ENCODE measurements at places on chromosomes 3 and 15.
A peak's percentile ranks its signal among the peaks of the same experiment; 100 is the strongest.

DNA sequence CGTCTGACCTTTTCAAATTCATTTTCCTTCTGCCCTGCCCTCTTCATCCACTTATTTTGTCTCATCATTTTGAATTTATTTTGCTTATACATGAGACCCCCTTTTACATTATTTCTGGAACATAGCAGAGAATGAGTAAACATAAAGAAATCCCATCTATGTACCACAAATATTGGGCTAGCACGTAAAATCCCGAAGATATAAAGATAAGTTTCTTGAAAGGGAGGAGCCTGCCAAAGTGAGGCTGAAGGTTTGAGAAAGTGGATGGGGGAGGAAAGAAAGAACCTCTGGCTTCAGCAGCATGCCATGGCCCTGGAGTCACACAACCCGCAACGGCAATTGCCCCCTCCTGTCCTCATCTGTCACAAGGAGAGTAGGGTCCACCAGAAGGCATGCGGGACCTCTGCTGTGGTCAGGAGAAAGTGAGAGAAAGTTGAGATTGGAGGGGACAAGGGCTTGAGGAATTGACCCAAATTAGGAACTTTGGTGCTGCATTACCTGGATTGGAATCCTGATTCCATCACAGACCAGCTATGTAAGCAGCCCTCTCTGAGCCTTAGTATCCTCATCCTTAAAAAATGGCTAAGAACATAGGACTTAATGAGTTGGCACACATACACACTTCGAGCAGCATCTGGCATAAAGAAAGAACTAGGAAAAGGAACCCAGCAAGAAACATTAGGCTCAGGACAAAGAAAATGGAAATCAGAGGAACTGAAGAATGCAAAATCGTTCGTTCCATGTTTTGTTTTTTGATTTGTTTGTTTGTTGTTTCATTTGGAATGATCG, 53.7 kb upstream of the GYG1 start:
- no peak for DNase-seq

DNA sequence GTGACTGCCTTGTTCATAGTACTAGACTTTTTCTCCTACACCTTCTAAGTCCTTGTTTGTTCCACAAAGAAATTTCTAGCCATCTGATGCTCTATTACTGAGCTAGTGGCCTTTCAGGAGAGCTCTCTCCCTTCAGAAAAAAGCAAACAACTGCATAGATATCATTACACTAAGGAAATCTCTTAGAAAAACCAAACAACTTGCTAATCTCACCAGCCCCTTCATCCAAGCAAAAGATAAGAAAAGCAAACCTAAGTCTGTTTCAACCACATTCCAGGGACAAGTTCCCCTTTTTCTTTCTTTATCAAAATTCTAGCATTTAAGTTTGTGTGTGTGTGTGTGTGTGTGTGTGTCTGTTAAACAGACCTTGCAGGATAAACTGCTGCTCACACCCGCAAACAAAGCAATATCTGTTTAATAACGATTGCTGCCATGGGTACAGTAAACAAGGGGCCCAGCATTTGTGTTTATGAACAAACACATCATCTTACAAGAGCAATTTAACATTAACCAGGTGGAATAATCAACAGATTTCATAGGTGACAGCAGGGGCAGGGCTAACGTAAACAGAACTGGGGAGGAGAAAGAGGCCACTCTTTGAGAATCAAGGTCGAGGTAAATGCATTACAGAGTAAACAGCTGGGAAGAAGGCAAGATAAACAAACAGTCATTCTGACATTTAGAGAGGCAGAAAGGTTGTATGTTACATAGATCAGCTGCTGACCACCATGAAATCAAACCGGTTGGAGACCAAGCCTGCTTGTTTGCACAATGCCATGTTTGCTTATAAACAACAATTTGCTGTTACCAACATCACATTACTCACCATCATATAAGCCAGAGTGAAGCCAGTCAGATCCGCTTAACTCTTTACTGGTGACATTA, 375.1 kb downstream of the FOXP1 start:
- no peak for DNase-seq

- no peak for DNase-seq
Observed at GRCh38 chr3:110419096-110419495, 652.5 kb upstream of the NECTIN3 start.

DNA sequence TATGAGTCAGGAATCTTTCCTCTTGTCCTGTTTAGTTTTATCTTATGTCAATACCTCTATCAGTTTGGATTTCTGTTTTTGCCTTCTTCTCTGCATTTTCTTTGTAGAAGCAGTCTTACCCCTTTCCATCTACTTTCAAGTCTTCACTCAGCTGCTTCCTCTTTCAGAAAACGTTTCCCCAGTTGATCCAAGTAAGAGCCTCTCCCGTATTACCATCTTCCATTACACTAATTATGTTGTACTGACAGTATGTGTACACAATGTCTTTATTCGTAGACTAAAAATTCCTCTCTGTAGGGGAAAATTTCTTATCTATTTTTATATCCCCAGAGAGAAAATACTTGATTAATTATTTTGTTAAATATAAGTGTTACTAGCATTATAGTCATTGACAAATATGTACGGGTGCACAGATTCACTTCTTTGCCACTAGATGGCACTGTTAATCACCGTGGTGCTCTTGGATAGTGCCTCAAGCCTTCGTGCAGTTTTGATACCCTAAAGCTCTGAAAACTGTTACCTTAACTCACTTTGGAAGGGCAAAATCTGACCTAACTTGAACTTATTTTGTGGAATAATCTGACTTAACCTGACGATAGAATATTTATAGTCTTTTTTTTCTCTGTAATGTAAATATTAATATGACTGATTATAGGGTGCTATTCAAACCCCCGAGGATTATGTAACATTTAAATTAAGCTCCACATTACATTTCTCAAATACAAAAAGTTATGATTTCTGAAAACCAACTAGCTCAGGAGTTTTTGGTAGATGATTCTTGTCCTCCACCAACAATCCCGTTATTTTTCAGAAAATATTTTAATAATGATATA, 74.2 kb upstream of the POU1F1 start:
- DNase-seq: peak; percentile 7

DNA sequence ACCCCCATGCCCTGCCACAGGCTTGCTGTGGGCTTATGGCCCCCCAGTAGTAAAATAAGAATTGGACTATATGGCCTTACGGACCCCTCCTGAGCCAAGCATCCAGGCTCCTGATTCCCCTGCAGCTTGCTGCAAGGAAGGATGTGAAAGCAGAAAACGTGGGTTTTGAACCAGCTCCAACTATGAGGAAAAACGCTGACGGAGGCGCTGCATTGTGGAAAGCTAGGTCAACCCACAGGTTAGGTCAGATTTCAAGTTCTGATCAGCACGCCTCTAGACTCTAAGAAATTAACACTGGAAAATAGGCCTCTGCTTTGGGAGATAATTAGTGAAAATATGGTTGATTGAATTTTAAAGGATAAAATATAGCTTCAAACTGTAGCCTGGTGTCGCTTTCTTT, 195.4 kb upstream of the HES1 start:
- DNase-seq: no peak

DNA sequence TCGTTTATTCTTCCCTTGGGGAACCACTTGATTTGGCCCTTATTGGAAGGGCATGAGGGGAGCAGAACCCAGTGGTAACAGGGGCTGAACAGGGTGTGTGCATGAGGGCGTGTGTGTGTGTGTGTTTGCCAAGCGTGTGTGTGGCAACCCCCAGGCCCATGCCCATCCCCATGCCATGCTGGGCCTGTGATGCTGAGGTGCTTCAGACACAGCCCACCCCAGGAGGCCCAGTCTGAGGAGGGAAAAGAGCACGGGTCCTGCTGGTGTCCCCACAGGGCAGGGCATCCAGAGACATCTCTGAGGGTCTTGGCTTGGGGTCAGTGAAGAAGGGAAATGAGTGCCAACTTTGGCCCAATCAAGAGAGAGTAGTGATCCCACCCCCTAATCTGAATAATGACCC, 71.6 kb downstream of the RASGRF1 start:
- no peak for DNase-seq

- DNase-seq: no peak
Observed at GRCh38 chr15:69972436-69972835, 125.3 kb downstream of the TLE3 start.

GRCh38 chr3:8336456-8336855, 165.2 kb upstream of the LMCD1 start:
- no peak for DNase-seq

DNA sequence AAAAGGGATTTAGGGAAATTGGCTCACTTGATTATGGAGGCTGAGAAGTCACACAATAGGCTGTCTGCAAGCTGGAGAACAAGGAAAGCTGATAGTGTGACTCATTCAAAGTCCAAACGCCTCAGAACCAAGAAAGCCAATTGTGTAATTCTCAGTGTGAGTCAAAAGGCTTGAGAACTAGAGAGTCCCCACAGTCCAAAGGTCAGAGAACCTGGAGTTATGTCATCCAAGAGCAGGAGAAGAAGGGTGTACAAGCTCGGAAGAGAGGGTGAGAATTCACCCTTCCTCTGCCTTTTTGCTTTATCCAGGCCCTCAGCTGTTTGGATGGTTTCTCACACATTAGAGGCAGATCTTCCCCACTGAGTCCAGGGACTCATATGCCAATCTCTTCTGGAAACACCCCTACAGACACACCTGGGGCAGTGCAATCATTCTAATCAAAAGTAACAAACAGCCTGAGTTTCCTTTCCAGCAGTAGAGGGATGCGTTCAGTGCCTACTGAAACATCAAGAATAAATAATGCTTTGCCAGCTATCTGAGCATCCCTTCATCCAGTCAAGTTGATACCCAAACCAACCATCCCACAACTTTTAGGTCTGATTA, 271.5 kb downstream of the SATB1 start:
- DNase-seq: no peak

- DNase-seq: no peak
Observed at GRCh38 chr3:50372349-50372748, 13.0 kb upstream of the TMEM115 start.

- DNase-seq: peak; percentile 37
Observed at GRCh38 chr3:185733980-185734724, 90.7 kb downstream of the IGF2BP2 start.

GRCh38 chr15:77716632-77717332, 84.1 kb upstream of the LINGO1 start:
- DNase-seq: no peak

DNA sequence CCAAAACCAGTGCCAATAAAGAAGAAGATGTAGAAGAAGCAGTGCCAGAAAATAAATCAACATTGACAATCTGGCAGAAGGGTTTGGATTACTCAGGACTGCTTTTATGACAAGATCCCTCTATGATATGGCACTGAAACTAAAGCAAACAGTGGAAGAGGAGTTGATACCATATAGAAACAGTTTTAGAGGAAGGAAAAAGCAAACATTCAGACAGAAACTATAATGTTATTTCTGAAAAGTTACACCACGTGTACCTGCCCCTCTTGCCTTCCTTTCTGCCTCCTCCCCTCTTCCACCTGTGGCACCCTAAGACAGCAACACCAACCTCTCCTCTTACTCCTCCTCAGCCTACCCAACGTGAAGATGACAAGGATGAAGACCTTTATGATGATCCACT, 63.0 kb downstream of the SFMBT1 start:
- DNase-seq: no peak

DNA sequence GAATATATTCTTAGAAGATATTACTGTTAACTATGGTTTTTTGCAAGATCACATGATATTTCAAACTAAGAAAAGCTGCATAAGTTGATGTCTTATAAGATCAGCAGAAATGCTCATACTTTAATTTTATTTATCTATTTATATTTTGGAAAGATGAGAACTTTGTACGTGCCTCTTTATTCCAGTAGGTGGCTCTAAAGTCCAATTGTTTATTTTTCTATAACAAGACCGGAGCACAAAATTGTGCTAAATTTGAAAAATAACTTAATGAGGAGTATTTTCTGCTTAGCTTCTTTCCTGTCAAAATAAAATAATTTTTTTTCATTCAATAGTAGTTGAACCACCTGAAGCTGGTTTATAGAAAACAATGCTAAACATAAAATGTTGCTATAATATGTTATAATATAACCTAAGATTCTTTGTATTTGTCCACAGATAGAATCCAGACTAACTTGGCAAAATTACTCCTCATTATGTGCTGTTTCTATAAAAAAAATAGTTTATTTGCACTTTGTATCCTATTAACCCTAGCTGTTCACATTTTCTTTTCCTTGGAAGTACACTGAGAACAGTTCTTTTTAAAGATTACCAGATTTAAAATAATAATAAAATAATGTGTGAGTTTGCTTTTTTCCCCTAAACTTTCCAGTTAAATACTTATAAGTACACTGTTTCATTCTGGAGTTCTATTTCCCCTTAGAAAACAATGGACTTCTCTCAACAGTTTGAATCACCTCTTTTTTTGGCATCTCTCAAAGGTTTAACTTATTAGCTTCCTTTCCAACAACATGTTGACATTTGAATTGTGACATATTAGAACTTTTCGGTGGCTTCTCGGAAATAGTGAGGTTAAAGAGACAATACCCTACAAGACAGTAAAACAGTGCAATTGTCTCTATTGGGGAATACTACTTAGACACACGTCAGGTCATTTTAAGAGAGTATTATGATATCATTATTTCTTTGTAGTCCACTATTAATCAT, 530.0 kb downstream of the MECOM start:
- no peak for DNase-seq

GRCh38 chr3:110291886-110292501, 779.6 kb upstream of the NECTIN3 start:
- DNase-seq: no peak

- no peak for DNase-seq
Observed at GRCh38 chr3:184351511-184352148, 9.8 kb downstream of the CLCN2 start.

- peak; percentile 20 for DNase-seq
Observed at GRCh38 chr3:64595253-64595694, 92.5 kb downstream of the ADAMTS9 start.

DNA sequence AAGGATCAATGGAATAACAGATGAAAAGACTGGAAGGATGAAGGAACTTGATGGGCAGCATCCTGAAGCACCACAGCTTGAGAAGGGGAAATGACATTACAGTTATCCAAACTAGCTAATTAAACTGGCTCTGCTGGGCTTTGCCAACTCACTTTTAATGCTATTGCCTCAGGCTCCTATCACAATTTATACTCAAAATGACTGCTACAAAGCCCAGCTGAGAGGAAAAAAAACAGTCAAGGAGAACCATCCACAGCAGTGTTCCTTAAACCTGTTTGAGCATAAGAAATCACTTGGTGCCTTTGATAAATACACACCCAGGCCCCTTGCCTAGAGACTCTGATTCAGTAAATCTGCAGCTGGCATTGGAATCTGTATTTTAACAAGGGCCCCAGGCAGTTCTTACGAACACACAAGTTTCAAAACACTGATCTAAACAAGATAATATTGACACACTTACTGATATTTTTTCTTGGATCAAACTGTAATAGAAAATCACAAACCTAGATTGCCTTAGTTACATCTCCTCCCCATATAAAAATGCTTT, 85.8 kb downstream of the MB21D2 start:
- no peak for DNase-seq
